ENCODE measurements at places on chromosomes 2 and 18.

- no peaks in the 10 kb centered on the region for H3K27me3 ChIP-seq
- H3K4me3 ChIP-seq, result no peak overlapping the region
- H3K36me3 ChIP-seq, result no peaks in the 10 kb centered on the region
- no peak overlapping the region for H3K27ac ChIP-seq
These were observed 651.6 kb downstream of the LRRTM4 start for GRCh38 chr2:76870581-76870980.

DNA sequence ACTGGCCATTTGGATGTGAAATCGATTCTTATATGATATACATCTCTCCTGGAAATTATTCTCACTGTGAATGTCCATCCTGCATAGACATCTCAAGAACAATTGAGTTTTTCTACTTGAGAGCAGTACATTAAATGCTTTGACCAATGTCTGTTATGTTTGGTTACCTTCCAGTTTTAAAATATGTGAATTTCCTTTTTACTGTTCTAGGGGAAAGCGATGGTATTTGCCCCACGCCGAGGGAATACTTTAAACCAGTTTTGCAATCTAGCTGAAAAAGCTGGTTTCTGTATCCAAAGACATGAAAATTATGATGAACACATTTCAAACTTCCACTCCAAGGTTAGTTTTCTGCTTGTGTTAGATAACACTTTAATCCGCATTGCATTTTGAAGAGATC is 175.3 kb upstream of the SIX3 start:
- no peak for DNase-seq
- H3K27me3 ChIP-seq, result peaks cover 19% of the 10 kb centered on the region
- no peaks in the 10 kb centered on the region for H3K4me1 ChIP-seq
- no peaks in the 10 kb centered on the region for H3K36me3 ChIP-seq

- no peak for DNase-seq
- H3K27ac ChIP-seq, result no peak overlapping the region
- H3K27me3 ChIP-seq, result no peaks in the 10 kb centered on the region
- H3K36me3 ChIP-seq, result no peaks in the 10 kb centered on the region
- H3K4me1 ChIP-seq, result no peaks in the 10 kb centered on the region
- no peak overlapping the region for H3K4me3 ChIP-seq
These were observed 355.6 kb downstream of the PARD3B start for GRCh38 chr2:204900910-204901309.

DNA sequence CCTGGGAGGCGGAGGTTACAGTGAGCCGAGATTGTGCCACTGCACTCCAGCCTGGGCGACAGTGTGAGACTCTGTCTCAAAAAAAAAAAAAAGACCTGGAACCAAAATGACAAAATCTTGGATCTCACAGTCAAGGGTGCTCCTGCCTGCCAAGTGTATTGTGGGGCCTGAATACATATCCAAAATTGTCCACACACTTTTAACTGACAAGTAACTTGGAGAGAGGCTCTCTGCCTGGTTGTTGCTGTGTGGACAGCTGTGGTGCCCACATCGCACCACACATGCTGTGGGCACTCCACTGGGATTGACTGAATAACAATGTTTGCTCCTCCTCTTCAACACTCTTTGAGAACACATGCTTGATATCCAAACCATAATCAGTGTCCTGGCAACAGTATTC is 117.6 kb upstream of the REV1 start:
- H3K27me3 ChIP-seq, result no peaks in the 10 kb centered on the region
- DNase-seq, result no peak
- no peak overlapping the region for H3K4me3 ChIP-seq
- no peak overlapping the region for H3K27ac ChIP-seq

DNA sequence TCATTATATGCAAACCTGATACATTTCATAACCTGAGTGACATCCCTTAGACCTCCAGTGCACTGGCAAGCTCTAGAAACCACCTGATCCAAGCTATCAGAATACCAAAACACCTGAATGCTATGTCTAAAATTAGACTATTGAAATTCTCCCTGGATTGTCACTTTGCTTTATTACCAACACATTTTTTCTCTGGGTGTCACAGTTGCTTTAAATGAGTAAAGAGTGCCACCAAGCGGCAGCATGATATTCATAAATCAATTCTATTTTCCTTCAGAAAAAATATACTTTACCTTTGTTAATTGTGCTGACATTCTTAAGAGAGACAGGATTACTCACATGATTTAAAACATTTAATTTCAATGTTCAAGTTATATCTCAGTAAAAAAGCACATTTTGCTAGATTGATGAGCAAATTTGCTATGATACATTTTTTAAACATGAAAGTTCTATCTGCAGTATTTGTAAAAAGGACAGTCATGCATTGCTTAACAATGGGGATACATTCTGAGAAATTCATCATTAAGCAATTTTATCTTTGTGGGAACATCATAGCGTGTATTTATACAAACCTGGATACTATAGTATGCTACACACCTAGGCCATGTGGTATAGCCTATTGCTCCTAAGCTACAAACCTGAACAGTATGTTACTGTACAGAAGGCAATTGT is 338.4 kb upstream of the SLC39A10 start:
- peaks cover 36% of the 10 kb centered on the region for H3K4me1 ChIP-seq
- DNase-seq, result peak; percentile 79
- no peak overlapping the region for H3K27ac ChIP-seq

- DNase-seq, result peak; percentile 66
- H3K4me3 ChIP-seq, result no peak overlapping the region
- H3K4me1 ChIP-seq, result peaks cover 53% of the 10 kb centered on the region
- peak overlapping the region; percentile 73 for H3K27ac ChIP-seq
These were observed 2.6 kb downstream of the ANKRD44 start for GRCh38 chr2:197307933-197308521.

DNA sequence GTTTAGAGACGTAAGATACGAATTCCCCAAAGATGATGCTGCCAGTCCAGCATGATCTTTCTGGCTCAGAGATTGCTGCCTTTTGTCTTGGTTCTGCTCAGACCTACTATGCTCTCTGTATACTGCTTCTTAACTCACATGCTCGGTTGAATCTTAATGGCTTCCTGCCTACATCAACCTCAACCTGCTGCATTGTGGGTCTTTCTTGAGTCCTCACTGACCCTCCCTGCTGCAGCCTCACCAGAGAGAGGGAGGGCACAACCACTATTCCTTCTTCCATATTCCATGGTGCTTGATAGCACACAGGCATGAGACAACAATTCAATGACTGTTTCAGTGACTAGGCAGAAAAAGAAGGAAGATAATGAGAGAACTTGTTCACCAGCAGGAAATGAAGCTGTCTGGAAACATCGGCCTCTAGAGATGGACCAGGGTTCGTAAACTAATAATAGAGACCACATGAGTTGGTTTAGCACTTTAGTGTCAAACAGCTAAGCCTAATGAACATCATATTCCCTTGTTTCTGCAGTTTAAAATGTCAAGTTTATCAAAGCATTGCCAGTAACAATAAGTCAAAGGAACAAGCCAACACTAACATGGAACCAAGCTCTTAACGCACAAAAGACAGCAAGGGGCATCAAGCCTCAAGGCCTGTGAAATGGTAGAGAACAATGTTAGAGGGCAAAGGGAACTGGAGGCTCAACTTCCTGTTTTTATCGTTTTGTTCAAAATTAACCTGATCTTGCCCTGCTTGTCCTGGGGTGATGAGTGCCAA is 333.9 kb downstream of the PDE11A start:
- H3K4me1 ChIP-seq, result no peaks in the 10 kb centered on the region
- no peak for DNase-seq
- H3K36me3 ChIP-seq, result no peaks in the 10 kb centered on the region
- H3K27ac ChIP-seq, result no peak overlapping the region

DNA sequence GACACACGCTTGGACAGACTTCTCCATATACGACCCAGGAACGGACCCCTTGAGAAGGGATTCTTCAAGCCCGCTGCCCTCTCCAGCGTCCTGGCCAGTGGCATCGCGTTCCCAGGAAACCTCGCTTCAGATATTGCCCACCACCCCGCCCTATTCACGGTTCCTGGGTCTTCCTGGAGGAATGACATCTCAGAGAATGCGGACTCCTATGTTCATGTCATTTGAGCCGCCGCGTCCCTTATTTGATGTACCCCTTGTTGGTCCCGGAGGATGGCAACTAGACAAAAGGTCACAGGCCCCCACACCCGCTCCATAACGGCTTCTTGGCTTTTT is 588 bp upstream of the CCDC93 start:
- peaks cover 6% of the 10 kb centered on the region for H3K27me3 ChIP-seq
- H3K4me3 ChIP-seq, result peak overlapping the region; percentile 89

All from common myeloid progenitor, CD34-positive (primary cell).